ENCODE measurements at places on chromosomes 11 and 22.

- no peak for DNase-seq
Observed at GRCh38 chr11:22785251-22785650, 44.4 kb downstream of the SVIP start.

DNA sequence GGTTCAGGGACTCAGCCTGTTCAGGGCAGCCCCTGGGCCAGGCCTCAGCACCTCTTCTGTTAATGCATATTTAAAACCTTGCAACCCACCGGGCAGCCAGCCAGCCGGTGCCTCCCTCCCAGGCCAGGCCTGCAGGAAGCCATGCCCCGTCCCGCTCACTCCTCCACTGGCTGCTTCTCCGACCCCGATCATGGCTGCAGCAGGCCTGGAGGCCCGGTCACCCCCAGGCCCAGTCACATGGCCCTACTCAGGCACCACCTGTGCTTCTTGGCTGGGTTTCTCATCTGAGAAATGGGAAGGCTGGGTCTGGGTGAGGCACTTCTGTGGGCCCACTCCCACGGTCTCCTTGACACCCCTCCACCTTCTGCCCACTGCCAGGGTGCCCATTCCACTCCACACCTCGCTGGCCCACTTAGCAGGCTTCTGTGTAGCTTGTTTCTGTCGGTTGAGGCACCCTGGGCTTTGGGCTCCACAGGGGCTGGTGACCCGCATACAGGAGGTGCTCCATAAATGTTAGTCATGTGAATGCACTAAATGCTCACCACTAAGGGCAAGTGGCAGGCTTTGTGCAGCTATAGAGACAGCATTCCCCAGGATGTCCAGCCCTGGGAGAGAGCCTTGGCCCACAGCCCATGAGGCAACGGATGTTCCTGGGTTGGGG lies 11.4 kb downstream of the RTN4R start:
- DNase-seq: no peak

- DNase-seq: no peak
Observed at GRCh38 chr11:12276831-12277475, 100.4 kb upstream of the PARVA start.

DNA sequence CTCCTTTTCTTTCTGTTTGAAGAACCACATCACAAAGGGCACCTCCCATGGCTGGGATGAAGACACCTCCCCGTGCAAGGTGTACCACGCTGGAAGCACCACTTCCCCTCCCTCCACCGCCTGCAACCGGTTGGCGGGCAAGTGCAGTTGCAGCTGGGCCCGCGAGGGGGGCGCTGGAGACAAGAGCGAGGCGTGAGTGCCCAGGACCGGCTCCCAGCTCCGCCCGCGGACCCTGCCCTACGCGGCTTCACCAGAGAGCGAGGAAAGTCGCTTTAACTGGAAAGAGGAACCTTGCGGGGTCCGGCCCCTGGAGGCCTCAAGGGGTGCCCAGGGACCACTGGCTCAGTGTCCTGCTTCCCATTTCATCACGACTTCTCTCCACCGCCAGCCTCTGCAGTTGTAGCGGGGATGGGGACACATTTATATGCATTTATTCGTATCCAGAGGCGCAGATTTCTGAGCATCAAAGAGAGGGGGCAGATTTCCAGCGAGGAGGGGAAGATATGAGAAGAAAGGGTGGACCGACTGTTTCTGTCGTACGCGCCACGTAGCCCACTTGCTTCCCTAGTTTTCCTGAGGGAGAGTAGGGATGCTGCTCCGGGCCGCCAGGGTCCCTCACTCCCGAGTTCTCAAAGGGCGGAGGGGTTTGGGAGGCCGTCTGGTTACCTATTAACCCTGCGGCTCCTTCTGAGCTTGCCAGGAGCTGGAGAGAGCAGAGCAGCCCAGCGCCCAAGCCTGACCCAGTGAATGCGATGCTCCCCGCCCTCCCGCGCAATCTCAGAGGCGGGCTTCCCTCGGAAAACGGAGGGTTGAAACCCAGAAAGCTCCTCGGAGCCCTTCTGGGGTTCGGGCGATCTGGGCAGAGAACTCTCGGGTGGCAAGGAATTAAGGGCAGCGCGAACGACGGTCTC lies 3.5 kb downstream of the ESAM start:
- no peak for DNase-seq

- DNase-seq: no peak
Observed at GRCh38 chr11:106331176-106331575, 253.7 kb downstream of the AASDHPPT start.

DNA sequence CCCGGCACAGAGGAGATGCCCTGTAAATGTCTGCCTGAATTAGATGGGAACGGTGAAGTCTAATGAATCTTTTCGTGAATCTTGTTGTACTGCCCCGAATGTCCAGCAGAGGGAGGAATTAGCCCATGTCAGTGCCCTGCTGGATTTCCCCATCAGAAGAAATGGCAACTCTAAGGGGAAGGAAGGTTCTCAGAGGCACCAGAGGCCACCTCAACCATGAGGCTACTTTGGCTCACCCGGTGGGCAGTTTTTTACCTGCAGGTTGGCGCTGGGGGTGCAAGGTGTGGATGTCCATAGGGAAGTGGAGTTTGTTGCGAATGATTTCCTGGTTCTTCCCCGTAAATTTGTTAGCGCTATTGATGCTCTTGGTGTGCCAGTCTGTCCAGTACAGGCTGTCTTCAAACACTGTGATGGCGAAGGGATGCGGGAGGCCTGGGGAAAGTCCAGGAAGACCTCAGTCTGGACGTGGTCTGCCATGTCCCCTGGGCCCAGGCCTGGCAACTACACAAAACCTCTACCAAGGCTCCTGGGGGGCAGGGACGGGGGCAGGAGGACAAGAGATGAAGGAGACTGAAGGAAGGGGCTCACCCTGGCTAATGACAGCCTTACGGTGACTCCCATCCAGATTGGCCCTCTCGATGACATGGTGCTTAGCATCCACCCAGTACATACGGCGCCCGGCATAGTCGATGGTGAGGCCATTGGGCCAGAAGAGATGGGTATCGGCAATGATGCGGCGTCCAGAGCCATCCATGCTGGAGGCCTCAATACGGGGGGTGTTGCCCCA lies 28.5 kb downstream of the LRP4 start:
- peak; percentile 74 for DNase-seq

- peak; percentile 78 for DNase-seq
Observed at GRCh38 chr11:86743223-86744118, 56.9 kb upstream of the PRSS23 start.

GRCh38 chr22:42661985-42662831 lies 13.0 kb upstream of the CYB5R3 start:
- peak; percentile 75 for DNase-seq

DNA sequence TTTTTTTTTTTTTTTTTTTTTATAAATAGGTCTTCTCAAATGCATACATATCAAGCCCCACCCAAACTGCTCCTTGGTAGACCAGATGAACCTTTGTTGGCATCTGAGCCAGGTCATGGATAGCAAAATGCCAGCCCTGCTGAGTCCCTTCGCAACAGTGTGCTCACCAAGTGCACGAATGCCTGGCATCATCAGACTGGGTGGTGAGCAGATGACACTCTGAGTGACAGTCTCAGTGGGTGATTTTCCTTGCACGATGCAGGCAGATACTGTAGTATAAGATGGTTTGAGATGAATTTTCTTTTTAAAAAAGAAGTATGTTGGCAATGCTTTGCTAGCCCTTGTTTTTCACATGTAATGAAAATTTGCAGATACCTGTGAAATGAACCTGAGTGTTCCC lies 74.0 kb downstream of the RCN1 start:
- DNase-seq: no peak

- no peak for DNase-seq
Observed at GRCh38 chr11:64068705-64069400, 33.1 kb downstream of the FLRT1 start.

- peak; percentile 60 for DNase-seq
Observed at GRCh38 chr11:36564376-36565030, 3.3 kb upstream of the RAG1 start.

DNA sequence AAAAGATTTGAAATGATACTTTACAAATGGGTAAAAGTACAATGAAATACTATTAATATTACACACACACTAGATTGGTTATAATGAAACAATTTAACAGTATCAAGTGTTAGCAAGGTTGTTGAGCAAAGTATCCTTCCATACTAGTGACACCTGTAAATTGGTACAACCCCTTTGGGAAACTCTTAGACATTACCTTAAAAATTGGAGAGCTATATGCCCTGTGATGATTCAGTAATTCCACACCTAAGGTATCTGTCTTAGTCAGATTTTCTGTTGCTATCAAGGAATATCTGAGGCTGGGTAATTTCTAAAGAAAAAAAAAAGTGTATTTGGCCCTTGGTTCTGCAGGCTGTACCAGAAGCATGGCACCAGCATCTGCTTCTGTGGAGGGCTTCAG lies 7.4 kb upstream of the GDPD4 start:
- DNase-seq: no peak

- no peak for DNase-seq
Observed at GRCh38 chr22:19180234-19180633, 1.7 kb upstream of the SLC25A1 start.

- DNase-seq: no peak
Observed at GRCh38 chr11:114614127-114614720, 18.6 kb upstream of the NXPE4 start.

DNA sequence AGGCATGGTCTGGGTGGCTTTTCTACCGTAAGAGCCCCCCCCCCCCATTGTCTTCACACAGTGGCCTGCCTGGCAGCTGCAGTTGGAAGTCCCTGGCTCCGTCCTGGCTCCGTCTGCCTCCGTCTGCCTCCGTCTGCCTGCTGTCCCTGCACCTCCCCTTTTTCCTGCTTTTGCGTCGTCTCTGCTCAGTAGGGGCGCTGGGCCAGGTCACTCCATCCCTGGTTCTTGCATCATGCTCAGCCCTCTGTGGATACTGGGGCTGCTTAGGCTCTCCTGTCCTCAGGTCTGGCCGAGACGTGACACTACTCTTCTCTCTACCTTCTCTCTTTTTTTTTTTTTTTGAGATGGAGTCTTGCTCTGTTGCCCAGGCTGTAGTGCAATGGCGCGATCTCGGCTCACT lies 27.8 kb downstream of the AP2A2 start:
- no peak for DNase-seq

Measured in HTR-8/SVneo (cell line).